Stimulated activated CD4-positive, alpha-beta T cell treated with anti-CD3 and anti-CD28 coated beads, Interleukin-15, amount 100 ng/mL, for 1 hour (primary cell): ENCODE measurements at places on chromosomes 2 and 18.

DNA sequence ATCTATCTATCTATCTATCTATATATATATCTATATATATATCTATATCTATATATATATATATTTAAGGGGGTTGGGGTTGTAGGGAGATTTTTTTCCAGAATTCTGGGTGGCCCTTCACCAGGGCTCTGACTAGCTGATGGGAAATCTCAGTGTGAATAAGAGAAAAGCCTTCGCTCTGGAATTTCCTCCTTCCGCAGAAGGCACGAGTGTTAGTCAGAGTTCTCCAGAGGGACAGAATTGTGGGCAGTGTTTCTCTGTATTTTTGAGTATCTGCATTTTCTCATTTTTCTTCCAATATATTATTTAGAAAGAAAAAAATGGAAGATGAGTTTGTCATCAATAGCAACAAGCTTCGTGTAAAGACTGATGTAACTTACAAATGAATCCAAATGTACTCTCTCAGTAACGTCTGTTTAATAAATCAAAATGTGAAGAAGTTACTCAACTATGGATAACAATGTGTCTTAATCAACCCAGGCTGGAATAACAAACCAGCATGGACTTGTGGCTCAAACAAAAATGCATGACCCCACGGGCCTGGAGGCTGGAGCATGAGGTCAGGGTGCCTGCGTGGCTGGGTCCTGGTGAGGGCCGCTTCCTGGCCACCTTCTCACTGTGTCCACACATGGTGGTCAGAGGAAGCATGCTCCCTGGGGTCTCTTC is 10.6 kb upstream of the SNTG2 start:
- no peak for DNase-seq

- no peak for DNase-seq
These were observed 129.1 kb downstream of the TSN start for GRCh38 chr2:121884511-121884921.

- DNase-seq: no peak
These were observed 77.4 kb downstream of the HDAC4 start for GRCh38 chr2:239323447-239323846.

DNA sequence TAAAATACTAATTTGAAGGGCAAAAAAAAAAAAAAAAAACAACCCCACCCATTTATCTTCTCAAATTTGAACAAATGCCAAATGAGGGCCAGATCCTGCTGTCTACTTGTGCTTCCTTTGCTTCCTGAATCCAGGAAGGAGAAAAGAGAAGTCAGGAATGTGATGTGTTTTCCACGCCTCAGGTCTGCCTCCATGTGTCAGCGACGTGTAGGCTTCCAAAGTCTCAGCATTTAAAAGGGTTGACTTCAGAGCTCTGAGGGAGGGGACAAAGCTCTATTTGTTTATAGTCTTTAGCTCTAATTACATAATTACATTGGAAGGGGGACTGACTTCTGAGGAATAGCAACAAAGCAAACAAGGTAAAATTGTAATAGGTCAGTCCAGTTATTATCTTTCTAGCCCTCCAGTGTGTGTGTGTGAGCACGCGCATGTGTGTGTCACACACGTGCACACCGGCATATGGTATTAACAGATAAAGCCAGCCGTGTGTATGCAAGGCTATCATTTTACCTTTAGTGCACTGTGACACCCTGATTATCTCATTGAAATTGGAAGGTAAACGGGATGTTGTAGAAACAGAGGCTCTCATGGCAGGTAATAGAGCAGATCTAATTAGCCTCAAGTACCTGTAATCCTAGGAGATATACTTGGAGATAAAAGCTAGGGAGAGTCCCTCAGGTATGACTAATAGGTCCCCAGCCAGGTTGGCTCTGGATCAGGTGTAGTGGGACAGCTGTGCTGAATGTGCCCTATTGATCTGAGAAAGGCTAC is 911.4 kb upstream of the ZEB2 start:
- DNase-seq: no peak

DNA sequence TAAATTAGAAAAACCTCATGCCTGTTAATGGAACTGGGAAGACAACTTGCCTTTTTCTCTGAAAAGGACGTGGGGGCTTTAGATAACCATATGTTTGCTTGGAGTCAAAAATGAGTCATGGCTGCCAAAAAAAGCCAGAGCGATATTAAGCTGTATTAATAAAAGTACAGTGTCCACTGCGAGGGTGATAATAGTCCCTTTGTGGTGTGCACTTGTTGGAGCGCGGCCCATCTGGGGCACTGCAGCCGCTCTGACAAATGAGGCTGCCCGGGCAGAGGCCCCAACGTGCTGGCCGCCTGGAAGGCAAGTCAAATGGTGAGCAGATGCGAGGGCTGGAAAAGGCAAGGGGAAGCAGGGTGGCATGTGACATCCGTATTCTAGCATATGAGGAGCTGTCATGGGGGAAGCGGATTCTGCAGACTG is 103.3 kb upstream of the NCK2 start:
- DNase-seq: no peak

DNA sequence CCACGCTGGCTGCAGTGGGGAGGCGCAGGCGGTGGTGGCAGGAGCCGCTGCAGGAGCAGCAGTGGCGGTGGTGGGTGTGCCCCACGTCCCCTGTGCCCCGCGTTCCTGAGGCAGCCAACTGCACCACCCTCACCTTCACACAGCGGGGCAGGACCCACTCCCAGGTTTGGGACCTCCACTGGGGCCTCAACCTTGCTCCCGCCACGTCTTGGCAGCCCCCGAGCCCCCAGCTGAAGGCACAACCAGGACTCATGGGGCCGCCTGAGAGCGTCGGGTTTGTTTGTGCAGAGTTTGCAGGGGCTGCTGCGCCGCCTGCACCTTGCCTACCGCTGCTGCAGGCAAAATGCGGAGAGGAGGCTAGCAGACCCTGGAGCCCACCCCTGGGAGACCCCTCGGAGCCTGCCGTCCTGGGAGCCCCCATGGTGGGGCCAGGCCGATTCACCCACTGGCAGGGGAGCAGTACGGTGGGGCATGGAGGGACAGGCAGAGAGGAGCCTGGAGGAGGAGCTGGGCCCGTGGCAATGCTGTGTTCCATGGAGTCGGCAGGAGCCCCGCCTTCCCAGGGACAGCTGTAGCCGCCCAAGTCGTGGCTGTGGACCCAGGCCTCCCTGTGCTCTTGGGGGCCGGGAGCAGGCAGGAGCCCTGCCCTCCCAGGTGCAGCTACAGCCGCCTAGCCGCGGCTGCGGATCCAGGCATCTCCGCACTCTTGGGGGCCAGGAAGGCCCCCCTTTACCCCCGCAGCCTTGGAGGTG is 14.7 kb upstream of the EML6 start:
- DNase-seq: no peak

GRCh38 chr2:144329472-144329871 is 190.4 kb downstream of the ZEB2 start:
- no peak for DNase-seq

- no peak for DNase-seq
These were observed 3.2 kb downstream of the STK25 start for GRCh38 chr2:241505086-241505780.

DNA sequence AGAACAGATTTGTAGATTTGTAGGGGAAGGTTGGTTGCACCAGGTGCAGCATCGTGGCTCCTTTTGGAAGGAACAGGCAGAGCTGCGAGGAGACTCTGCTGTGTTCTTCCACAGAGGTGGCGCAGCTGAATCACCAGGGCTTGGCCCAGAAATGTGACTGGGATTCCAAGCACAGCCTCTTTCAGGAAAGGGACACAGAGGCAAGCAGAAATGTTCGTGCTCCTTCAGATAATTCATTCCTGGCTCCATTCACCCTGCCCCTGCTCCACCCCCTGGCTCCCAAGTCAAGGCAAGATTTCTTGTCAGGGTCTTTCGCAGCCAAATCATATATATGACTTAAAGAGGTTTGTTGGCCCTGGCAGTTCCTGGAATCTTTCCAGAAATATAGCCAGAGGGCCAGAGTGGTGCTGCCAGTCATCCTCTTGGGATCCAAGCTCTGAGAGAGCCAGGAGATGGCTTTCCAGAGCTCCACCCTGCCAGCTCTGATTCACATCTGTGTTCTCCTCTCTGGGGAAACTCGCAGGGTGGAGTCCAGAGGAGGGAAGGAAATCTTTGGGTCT is 203.9 kb upstream of the TANK start:
- no peak for DNase-seq

DNA sequence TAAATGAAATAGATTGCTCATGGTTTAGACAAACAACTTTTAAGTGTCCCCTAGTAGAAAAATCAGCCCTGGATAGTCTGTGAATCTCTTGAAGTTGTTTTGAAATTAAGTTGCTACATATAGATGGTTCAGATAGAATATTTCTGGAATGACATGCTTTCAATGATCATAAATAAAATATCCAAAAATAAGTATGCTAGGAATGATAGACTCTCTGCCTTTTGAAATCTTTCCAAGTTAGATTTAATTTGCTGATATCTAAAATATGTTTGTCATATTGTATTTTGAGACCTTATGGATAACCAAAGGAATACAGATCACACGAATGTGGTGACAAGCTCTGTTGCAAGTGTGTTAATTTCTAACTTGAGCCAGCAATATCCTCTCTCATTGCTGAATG is 488.7 kb downstream of the THSD7B start:
- DNase-seq: no peak

GRCh38 chr18:75491361-75491760 is 63.9 kb upstream of the SMIM21 start:
- DNase-seq: no peak

- no peak for DNase-seq
These were observed 177.8 kb upstream of the SCN7A start for GRCh38 chr2:166671801-166672200.

DNA sequence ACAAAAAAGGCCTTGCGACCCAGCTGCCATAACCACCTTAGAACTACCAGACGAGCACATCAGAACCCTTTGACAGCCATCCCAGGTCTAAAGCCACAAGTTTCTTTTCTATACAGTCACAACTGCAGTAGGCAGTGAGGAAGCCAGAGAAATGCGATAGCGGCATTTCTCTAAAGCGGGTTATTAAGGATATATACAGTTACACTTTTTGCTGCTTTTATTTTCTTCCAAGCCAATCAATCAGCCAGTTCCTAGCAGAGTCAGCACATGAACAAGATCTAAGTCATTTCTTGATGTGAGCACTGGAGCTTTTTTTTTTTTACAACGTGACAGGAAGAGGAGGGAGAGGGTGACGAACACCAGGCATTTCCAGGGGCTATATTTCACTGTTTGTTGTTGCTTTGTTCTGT is 48.8 kb downstream of the FEZ2 start:
- no peak for DNase-seq

DNA sequence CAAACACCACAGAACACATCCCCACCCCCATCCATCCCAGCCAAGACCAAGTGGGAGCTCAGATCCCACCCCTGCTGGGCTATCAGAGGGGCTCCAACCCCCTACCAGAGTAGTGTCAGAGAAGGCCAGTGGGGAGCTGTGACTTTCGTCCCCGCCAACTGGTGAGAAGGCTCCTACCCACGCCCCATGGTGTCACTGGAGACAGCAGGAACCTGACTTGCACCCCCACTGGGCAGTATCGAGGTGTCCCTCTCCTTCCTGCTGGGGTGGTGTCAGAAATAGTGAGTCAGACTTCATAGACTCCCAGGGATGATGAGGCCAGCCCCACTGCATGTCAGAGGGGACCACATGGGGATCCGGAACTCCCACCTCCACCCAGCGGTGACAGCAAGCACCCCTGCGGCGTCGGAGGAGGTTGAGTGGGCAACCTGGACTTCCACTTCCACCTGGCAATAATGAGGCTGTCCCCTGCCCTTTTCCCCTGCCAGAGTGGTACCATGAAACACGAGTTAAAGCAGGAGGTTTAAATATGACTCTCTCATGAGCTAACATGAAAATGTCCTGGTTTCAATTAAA is 106.7 kb downstream of the CTIF start:
- DNase-seq: no peak

DNA sequence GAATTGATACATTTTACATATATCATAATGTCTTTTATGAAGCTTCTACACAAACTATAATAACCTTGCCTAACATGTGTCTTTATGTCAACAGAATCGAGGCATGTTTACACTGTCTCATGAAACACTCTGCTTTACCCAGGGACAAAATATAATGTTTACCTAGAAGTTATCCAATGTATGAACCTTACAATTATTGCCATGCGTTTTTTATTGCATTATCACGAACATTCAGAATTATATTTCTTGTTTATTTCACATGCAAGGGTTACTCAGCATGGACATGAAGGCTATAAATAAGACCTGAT is 19.8 kb downstream of the LONRF2 start:
- DNase-seq: no peak

GRCh38 chr2:211837206-211837605 is 701.4 kb downstream of the ERBB4 start:
- no peak for DNase-seq

DNA sequence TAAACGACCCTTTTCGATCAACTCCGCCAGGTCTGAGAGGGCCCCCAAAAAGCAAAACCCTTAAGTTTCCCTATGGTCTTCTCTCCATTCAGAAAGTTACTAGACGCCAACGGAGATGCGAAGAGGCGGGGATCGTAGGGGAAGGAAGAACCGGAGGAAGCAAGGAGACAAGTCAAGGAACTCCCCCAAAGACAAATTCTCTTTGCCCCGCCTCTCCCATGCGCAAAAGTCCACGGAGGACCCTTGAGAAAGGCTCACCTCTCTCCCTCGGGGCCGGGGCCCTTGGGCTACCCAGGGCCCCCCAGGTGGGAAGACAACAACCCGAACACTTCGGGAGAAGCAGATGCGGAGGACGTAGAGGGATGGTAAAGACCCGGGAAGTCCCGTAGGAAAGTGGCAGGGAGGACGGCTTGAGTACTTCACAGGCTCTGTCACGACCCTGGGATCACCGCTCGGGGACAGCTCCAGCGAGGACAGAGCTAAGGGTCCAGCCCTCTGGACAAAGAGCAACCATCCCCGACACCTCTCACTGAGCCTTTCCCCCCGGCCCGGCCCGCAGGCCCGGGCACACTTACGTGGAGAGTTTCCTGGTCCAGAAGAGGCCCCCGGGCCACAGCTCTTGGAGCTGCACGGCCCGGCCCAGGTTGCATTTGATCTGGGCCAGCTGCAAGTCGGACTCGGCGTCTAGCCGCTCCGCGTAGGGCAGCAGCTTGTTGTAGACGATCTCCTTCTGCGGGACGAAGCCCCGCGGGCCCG is 647 bp downstream of the PSME4 start:
- DNase-seq: no peak

- no peak for DNase-seq
These were observed 643.4 kb upstream of the CDH2 start for GRCh38 chr18:28820353-28820752.

DNA sequence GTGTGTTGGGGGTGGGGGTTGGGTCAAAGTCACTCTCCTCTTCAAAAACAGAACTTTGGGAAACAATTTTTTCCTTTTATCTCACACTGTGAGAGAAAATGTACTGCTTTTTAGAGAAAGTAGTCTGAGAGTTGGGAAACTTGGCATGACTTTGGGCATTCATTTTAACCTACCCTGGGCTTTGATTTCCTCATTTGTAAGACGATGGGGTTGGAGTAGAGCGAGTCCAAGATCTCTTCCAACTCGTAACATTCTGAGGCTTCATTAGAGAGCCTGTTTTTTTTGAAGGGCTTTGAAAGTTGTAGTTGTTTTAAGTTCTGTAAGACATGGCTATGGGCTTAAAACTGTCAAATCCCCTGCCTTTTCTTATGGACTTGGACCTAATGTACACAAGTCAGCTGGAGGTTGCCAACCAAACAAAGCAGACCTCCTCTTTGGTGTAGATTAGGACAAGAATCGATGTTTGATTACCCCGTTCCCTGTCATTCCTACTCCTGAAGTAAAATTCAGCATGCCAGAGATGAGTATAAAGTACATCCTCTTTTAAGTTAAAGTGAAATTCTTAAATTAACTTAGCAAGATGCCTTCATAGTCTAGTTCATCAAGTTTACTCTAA is 8.4 kb downstream of the PHLPP1 start:
- no peak for DNase-seq

- DNase-seq: no peak
These were observed 315.6 kb downstream of the RDH14 start for GRCh38 chr2:18244845-18245244.

GRCh38 chr2:42957109-42957860 is 164.9 kb upstream of the HAAO start:
- DNase-seq: no peak
